Osteocyte (in vitro differentiated cells): ENCODE measurements at places on chromosomes 6 and 20. TPM values are rescaled to one million over a fixed set of nuclear protein-coding genes. Genes with fewer than 3 reads are reported as not detected.

DNA sequence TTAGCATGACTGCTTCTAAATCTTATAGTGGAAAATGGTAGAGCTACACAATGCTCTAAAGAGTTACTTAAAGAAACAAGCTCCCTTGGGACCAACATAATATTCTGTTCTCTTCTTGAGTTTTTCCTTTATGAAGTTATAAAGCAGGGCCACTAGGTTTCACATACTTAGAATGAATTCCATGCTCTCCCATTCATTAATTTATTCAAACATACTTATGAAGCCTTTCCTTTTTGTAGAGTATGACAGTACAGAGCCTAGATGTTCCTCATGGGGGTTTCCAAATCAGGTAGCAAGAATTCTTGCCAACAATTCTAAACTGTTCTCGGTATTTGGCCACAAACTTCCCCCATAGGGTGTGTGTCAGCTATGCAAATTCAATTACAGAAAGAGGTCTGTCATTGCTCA, 20.6 kb upstream of the FABP7 start:
- DNase-seq, result no peak
- no peaks in the 10 kb centered on the region for H3K36me3 ChIP-seq
- peaks cover 37% of the 10 kb centered on the region for H3K27me3 ChIP-seq
- H3K4me1 ChIP-seq, result no peaks in the 10 kb centered on the region
- no peak overlapping the region for H3K27ac ChIP-seq

The OSBPL2 gene
- total RNA-seq, result 46.3 and 50.9 TPM in 2 replicates

The HCRTR2 gene
- total RNA-seq, result not detected in 2 replicates

GRCh38 chr6:30264743-30265142, 51.5 kb upstream of the TRIM26 start:
- no peak overlapping the region for H3K4me3 ChIP-seq
- peak overlapping the region; percentile 84 for H3K27ac ChIP-seq
- H3K27me3 ChIP-seq, result no peaks in the 10 kb centered on the region

The TUBB1 gene
- not detected in 2 replicates for total RNA-seq

GRCh38 chr6:135129136-135129856, 51.8 kb upstream of the MYB start:
- H3K27me3 ChIP-seq, result peaks cover 15% of the 10 kb centered on the region
- DNase-seq, result no peak
- H3K4me1 ChIP-seq, result no peaks in the 10 kb centered on the region
- no peak overlapping the region for H3K27ac ChIP-seq
- H3K36me3 ChIP-seq, result no peaks in the 10 kb centered on the region
- H3K4me3 ChIP-seq, result no peak overlapping the region

The MOCS1 gene
- total RNA-seq, result 14.9 and 15.1 TPM in 2 replicates

- no peak overlapping the region for H3K27ac ChIP-seq
- H3K4me3 ChIP-seq, result no peak overlapping the region
- no peaks in the 10 kb centered on the region for H3K27me3 ChIP-seq
- DNase-seq, result no peak
- peaks cover 42% of the 10 kb centered on the region for H3K36me3 ChIP-seq
These were observed 57.6 kb upstream of the IPCEF1 start for GRCh38 chr6:154414021-154414813.

The OSTM1 gene
- total RNA-seq, result 49.9 and 54.1 TPM in 2 replicates

DNA sequence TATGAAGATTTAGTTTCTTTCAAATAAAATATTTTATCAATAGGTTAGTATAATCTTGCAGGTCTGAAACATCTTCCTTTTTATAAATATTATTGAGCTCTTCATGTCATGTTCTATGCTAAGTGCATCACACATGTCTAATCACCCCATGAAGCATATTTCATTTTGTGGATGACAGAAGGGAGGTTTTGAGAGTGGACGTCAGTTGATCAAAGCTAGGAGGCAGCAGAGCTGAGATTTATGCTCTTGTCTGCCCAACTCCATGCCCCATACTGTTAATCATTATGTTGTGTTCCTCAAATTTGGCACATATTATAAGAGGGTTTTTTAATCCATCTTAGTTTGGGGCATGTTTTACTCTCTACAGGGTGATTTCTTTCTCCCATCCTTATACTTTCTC, 22.7 kb downstream of the DSE start:
- no peak for DNase-seq
- peak overlapping the region; percentile 7 for H3K27ac ChIP-seq
- H3K4me1 ChIP-seq, result peaks cover 84% of the 10 kb centered on the region
- no peak overlapping the region for H3K4me3 ChIP-seq
- no peaks in the 10 kb centered on the region for H3K27me3 ChIP-seq

GRCh38 chr6:5763407-5763806, 243.3 kb downstream of the NRN1 start:
- H3K4me1 ChIP-seq, result peaks cover 33% of the 10 kb centered on the region
- H3K27ac ChIP-seq, result peak overlapping the region; percentile 5
- no peak overlapping the region for H3K4me3 ChIP-seq
- H3K36me3 ChIP-seq, result no peaks in the 10 kb centered on the region
- no peaks in the 10 kb centered on the region for H3K27me3 ChIP-seq

DNA sequence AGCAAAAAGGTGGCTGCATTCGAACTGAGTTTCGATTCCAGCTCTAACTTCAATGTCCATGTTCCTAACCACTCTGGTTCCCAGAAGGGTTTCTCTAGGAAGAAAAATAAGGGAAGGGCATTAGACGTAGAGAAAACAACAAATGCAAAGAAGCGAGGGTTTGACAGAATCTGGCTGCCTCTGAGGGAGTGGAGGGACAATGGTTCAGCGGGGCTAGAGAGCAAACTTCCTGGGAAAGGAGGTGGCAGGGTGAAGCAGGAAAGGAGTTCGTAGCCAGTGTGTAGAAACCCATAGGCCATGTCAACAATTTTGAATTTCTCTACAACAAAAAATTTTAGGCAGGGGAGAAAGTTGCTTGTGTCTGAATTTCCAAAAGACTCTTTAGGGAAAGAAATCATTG, 14.5 kb upstream of the DNAAF9 start:
- no peaks in the 10 kb centered on the region for H3K36me3 ChIP-seq
- no peak overlapping the region for H3K4me3 ChIP-seq
- H3K4me1 ChIP-seq, result no peaks in the 10 kb centered on the region
- no peak overlapping the region for H3K27ac ChIP-seq

GRCh38 chr6:11592294-11592906, 54.9 kb downstream of the TMEM170B start:
- no peak overlapping the region for H3K4me3 ChIP-seq
- peak overlapping the region; percentile 64 for H3K27ac ChIP-seq
- no peak for DNase-seq
- no peaks in the 10 kb centered on the region for H3K36me3 ChIP-seq

GRCh38 chr6:118774581-118774980, 119.4 kb upstream of the ASF1A start:
- no peak for DNase-seq
- H3K4me3 ChIP-seq, result no peak overlapping the region
- peaks cover 34% of the 10 kb centered on the region for H3K27me3 ChIP-seq
- no peak overlapping the region for H3K27ac ChIP-seq
- no peaks in the 10 kb centered on the region for H3K36me3 ChIP-seq
- H3K4me1 ChIP-seq, result peaks cover 4% of the 10 kb centered on the region

The PRICKLE4 gene
- total RNA-seq, result 1.9 and 2.3 TPM in 2 replicates

The PNLDC1 gene
- total RNA-seq, result not detected in 2 replicates

DNA sequence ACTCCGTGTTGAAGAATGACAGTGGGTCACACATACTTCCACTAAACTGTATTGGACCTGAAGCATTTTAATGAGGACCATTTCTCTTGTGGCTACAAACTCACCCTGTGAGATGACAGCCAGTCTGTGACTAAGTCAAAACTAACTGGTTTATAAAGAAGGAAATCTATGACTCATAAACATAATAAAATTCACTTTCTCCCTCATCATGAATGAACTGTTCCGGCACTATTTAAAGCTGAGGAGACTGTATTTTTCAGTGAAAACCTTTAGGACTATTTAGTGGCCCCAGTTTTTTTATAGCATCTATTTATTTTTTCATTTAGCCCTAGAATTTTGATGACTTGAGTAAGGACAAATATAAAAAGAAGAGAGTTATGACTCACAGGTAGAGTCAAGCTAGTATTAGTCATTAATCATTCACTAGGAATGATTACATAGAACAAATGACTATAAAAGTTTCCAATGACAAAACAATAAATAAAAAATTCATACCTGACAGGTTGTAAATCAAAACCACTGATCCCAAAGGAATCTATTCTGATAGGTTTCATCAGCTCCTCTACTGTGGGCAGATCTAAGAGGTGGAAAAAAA, 34.2 kb downstream of the CEP162 start:
- H3K4me1 ChIP-seq, result peaks cover 14% of the 10 kb centered on the region
- no peak for DNase-seq
- H3K27me3 ChIP-seq, result no peaks in the 10 kb centered on the region
- H3K4me3 ChIP-seq, result no peak overlapping the region
- H3K36me3 ChIP-seq, result peaks cover 42% of the 10 kb centered on the region

DNA sequence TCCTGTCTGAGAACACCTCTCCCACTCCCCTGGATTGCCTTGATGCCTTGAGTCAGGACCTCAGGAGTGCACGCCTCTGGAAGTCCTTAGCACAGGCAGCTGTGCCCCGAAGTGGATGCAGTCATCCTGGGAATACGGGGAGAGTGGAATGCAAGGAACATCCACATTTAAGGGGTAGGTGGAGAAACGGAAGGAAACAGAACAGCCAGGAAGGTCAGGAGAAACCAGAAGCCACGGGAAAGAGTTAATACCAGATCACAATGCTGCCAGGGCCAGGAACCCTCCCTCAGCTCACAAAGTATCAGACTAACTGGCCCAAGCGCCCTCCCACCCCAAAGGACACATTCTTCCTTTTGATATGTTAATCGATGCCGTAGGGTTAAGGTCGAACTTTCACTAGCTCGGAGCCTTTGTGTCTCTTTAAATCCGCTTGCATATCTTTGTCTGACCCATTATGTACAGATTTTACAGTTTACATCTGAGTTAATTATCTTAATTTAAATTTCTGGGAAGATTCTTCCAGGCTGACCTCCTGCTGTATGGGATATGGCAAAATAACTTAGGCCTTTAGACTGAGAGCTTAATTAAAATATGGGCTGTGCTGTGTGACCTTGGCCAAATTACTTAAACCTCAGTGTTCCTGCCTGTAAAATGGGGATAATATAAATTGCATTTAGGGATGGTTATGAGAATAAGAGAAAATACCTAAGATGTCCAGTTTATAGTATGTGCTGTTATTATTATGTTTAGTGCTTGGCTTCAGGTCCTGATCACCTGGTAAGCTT, 24.0 kb upstream of the CCND3 start:
- H3K27me3 ChIP-seq, result no peaks in the 10 kb centered on the region
- H3K4me3 ChIP-seq, result no peak overlapping the region
- H3K27ac ChIP-seq, result no peak overlapping the region
- peaks cover 21% of the 10 kb centered on the region for H3K4me1 ChIP-seq
